ENCODE measurements at places on chromosomes 1 and 21.
A peak's percentile ranks its signal among the peaks of the same experiment; 100 is the strongest.

- peak; percentile 40 for DNase-seq
Measured at GRCh38 chr1:234727018-234727940, 117.3 kb upstream of the IRF2BP2 start.

- no peak for DNase-seq
Measured at GRCh38 chr1:30399026-30399425, 324.4 kb downstream of the MATN1 start.

DNA sequence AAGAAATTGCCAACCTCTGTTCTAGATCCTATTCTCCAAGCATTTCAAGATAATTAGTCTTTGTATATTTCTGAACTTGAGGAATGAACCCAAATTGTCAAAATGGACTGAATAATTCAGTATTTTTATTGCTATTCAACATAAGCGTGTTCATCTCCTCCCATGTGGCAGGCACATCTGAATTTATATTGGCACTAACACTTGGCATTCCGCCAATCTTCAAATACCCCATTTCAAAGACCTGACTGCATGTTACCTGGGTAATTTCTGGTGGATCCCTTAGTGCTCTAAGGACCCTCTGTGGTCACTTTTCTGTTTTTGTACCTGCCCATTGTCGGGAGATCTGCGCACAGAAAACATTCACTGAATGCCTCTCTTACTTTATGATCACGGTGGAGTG is 66.6 kb downstream of the BACE2 start:
- DNase-seq = peak; percentile 45

GRCh38 chr1:10733474-10734366 is 62.7 kb downstream of the CASZ1 start:
- DNase-seq = no peak

DNA sequence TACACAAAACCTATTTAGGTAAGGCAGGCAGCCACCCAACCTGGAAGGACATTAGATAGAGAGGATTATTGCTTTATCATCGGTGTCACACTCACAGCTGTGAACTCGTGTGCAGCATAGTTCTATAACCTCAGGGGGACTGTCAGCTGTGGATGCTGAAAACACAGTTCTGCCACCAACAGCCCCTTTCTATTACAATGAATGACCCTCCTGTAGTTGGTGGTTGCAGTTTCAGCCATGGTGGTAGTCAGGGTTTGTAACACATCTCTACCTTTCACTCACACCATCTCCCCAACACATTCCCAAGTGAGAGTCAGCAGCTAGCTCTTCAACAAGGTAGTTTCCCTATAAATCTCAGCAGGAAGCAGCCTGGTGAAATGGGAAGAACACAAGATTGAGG is 136.8 kb downstream of the ZC3H11B start:
- DNase-seq = no peak

DNA sequence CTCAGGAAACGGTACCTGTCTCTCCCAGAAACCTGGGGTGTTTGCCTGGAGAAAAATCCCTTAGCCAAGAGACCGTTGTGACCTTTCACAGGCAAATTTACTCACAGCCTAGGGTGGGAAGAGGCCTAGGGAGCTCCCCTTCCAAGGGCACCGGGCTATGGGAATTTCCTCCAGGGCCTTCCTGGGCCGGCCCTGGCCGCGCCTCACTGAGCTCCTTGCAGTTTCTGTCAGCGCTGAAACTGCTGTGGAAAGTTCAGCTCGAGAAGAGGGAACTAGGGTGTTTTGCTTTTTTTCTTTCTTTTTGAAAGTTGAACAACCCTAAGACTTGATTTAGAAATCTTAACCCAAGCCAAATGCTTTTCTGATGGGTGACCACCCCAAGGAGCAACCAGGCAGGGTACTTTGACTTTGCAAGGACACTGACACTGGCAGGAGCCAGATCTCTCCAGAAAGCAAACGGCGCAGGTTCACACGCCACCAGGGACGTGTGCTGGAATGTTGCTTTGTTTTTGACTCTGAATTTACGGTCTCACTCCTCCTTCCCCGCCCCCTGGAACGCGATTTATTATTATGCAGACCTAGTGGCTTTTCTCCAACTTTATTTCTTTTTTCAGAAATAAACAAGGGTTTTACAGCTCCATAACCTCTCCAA is 229.6 kb upstream of the JUN start:
- DNase-seq = no peak

DNA sequence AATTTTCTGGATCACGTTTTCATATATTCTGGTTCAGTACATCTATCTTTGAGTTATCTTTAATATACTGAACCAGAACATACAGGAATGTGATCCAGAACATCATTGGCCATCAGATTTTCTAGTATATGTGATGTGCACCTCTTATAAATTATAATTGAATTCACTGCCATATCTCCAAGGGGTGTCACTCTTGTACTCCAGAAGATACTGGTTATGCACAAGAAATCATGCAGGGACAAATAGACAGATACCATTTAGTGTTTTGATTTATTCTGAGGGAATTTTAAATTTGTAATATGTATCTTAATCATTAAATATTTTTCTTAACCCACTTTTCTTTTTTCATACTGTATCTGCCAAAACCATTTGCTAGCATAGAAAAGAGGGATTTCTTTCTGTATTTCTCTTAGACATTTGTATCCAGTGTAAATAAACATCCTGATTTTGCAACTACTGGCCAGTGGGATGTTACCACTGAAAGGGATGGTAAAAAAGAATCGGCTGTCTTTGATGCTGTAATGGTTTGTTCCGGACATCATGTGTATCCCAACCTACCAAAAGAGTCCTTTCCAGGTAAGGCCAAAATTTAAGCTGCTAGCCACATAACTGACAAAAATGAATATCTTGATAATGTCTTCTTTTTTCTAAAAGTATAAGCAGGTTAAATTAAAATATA is 16.7 kb downstream of the FMO3 start:
- no peak for DNase-seq

DNA sequence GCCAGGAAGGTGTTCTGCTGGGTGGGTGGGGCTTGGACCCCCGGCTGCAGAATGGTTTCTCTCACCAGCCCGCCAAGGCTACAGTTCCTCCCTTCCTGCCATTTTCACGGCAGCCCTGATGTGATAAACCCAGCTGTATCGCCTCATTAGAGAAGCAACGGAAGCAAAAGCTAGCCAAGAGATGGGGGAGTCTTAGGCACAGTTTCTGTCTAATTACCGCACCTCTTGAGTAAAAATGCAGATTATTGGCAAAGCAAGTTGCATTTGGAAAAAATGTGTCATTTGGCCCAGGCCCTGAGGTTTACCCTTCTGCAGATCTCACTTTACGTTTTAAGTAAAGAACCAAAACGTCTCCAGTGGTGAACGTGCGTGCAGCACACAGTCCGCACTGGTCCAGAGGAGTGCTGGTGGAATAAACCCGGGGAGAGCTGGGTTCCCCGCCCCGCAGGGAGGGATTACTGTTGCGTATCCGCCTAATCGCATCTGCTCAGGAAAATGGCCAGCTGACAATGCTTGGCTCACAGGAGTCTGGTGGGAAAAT is 109.9 kb downstream of the GALNT2 start:
- peak; percentile 78 for DNase-seq

DNA sequence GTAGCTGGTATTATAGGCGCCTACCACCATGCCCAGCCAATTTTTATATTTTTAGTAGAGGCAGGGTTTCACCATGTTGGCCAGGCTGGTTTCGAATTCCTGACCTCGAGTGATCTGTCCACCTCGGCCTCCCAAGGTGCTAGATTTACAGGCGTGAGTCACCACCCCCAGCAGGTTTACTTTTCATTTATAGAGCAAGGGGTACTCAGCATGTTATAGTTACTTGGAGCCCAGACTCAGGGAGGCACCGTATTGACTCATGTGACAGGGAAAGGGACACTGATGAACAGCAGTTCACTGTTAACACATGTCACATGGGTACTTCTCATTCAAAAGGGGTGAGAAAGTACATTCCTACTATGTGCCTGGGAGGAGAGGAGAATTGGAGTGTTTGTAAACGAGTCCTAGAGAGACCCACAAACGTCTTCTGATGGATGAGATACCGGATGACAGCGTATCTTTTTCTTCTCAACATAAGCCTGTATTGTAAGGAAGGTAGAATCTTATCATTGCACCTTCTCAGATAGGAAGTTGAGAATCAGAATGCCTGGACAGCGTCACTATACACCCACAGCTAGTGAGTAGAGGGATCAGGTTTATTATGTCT is 510.0 kb downstream of the USP25 start:
- no peak for DNase-seq

DNA sequence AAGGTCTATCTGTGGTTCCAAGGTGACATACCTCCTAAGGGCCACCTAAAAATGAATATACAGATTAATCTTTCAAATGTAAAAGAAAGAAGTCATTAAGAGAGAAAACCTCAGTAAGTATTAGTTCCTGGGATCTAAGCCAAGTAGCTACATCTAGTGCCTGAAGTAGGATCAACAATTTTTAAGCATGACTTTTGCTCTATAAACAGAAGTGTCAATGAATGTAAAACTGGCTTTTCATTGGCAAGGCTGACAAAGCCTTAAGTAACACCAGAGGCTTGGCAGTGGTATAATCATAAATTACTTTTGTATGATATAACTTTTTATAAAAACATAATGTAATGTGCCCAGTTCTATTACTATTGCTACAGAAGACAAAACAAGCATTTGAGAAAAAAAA is 12.2 kb upstream of the ACADM start:
- DNase-seq = no peak

DNA sequence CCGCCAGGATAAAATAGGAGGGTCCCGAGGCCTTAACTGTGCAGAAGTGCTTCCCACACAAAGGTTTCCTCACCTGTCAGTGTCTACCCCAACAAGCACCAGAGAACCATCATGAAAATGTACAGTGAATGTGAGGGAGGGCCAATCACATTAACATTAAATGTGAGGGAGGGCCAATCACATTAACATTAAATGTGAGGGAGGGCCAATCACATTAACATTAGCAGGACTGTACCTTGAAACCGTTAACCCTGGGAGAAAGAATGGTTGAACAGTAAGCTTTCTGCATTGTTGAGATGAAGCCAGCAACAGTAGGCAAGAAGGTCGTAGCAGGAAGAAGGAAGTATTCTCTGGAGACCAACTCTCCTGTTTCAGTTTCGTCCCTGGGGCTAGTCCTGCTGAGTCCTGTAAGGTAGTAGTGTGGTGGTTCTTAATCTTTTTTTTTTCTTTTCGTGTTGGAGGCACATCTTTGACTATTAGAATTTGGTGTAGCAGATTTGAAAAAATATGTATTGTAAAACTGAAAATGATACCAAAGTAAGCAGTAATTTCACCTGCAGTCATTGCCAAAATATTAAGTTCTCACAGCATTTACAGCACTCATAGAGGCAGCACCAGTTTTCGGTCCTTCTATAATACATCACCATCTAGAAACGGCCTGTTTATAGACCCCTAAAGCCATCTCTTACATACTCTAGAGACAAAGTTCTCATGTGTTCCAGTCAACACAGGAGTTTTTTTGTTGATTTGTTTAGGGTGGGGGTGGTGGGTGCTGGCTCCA is 98.6 kb upstream of the PPP2R5A start:
- no peak for DNase-seq

DNA sequence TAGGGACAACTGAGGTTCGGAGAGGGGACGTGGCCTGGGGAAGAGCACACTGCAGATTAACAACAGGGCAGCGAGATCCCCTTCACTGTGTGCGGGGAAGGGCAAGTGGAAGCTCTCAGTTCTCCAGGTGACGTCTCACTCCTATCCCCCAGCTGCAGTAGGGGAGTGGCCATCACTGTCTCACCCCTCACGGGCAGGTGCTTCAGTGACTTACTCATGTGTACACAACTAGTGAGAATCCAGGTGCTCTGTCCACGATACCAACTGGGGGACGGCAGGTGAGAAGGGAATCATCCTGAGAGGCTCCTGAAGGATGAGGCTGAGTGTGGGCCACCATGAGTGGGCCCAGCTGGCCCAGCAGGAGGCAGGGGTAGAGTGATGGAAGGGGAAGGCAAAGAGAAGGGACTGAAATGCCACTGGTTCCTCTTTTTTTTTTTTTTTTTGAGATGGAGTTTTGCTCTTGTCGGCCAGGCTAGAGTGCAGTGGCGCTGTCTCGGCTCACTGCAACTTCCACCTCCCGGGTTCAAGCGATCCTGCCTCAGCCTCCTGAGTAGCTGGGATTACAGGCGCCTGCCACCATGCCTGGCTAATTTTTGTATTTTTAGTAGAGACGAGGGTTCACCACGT is 25.9 kb downstream of the RHBG start:
- peak; percentile 48 for DNase-seq

- no peak for DNase-seq
Measured at GRCh38 chr1:69290291-69290690, 277.4 kb upstream of the LRRC7 start.

- DNase-seq = no peak
Measured at GRCh38 chr1:173601588-173601987, 1.3 kb downstream of the SLC9C2 start.

DNA sequence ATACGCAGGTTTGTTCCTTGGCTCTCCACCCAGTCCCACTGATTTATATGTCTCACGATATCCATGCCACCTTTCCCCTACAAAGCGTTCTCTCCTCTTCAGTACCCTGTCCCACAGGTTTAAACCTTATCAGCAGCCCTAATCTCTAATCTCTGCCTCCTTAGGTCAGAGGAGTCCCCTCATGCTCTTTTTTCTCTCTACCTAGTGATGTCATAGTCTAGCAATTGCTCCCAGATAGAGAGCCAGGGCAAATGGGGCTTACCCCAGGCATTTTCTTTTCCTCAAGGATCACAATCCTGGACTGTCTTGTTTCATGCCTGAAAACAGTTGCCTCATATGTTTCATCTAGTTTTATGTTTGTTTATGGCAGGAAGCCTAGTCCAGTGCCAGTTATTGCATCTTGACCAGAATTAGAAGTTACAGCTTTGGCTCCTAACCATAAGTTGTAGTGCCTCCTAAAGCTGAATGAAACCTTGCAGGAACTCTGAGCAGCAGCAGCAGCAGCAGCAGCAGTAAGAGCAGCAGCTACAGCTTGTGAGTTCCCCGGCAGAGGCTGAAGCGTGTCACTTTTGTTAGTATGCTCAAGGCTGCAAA is 26.7 kb upstream of the TP53BP2 start:
- no peak for DNase-seq

DNA sequence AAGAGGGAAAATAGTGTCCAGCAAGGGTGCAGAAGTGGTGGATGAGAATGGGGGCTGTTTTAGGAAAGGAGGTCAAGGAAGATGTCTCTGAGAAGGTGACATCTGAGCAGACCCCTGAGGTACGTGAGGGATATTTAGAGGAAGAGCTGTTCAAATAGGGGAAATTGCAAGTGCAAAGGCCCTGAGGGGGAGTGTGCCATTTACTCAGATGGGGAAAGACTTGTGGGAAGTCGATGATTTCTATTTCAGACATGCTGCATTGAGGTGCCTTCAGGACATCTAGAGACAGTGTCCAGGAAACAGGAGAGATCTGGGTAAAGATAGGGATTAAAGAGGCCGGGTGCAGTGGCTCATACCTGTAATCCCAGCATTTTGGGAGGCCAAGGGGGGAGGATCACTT is 10.4 kb upstream of the ADGRB2 start:
- DNase-seq = no peak
